NCI-H1417 treated with DMSO at 0.1 percent for 48 hours (cell line): ENCODE measurements at places on chromosomes 2 and 18.

GRCh38 chr18:31920277-31920676 lies 22.7 kb downstream of the TRAPPC8 start:
- DNase-seq, result no peak

GRCh38 chr2:219455581-219455980 lies 20.9 kb downstream of the SPEG start:
- no peak for DNase-seq

DNA sequence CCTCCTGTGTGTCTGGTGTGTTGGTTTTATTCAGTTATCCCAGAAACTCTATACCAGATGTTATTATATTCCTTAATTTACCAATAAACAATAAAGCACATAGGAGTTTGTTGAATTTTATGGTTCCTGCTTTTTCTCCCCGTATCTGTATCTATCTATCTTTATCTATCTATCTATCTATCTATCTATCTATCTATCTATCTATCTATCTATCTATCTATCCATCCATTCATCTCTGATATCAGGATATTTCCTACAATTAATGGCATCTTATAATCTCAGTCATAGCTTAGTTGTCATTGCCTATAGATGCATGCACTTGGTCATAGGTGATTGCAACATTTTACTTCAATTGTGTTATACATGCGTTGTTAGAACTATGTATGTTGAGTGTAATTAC lies 500.2 kb upstream of the ZEB2 start:
- no peak for DNase-seq

DNA sequence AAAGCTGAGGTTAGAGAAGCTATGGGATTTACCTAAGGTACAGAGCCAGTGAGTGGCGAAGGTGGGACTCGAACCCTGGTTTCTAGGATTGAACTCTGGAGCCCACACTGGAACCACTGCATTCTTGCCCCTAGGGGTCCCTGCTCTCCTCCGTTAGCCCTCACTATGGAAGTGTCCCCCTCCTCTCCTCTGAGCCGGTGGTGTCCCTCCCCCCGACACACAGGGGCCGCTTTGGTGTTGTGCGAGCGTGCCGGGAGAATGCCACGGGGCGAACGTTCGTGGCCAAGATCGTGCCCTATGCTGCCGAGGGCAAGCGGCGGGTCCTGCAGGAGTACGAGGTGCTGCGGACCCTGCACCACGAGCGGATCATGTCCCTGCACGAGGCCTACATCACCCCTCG lies 8.5 kb upstream of the GMPPA start:
- no peak for DNase-seq

DNA sequence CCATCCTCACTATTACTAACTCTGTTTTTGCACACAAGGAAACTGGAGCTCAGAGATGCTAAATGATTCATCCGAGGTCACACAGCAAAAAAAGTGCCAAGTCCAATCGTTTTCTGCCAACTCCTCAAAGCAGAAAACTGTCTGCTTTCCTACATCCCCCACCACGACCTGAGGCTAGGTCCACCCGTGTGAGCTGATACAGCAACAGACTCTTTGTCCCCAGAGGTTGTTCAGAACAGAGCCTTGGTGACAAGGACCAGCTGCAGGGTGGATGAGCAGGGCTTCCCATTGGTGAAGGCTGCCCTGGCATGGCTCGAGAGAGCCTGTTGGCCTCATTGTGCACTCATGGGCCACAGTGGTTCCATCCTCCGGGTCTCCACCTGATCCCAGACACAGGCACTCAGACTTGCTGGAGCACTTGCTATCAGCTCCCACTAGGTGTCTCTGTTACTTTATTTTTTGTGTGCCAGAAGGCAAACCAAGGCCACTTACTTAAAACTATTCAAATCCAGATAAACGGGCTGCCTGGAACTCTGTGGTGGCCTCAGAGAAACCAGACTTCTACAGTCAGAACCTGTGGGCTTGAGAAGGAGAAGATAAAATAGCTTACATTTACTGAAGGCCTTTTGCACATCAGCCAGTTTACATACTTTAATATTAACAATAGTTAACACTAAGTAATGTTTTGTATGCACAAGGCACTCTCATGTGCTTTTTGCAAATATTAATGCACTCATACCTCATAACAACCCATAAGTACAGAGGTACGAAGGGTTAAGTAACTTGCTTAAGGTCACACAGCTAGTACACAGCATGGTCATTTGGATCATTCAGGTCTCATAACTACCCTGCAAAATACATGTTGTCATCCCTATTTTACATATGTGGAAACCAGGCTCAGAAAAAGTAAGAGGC lies 62.9 kb upstream of the CTIF start:
- DNase-seq, result peak; percentile 77

DNA sequence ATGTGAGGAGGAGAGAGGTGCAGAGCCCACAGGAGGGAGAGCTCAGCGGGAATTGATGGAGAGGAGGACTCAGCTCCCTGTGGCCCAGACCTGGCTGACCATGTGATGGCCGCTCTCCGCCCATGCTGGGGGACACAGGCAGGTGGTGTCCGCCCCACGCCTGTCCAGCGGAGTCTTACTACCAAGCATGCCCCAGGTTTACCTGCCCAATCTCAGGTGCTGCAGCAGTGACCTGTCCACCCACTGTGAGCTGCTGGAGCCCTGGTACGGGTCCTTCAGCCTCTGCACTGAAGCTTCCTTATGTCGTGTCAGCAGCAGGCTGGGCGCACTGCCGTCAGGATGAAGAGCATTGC lies 170.8 kb downstream of the RTP5 start:
- DNase-seq, result no peak

- no peak for DNase-seq
These were observed 393.6 kb upstream of the NRP2 start for GRCh38 chr2:205288686-205289085.

GRCh38 chr2:218290316-218291261 lies 1.7 kb downstream of the TMBIM1 start:
- DNase-seq, result no peak

- no peak for DNase-seq
These were observed 53.1 kb upstream of the ATP5MC3 start for GRCh38 chr2:175234650-175235049.

- DNase-seq, result no peak
These were observed 2.5 kb downstream of the HTRA2 start for GRCh38 chr2:74532222-74532621.
